Central memory CD4-positive, alpha-beta T cell (primary cell): ENCODE measurements at places on chromosomes 6 and 20.

DNA sequence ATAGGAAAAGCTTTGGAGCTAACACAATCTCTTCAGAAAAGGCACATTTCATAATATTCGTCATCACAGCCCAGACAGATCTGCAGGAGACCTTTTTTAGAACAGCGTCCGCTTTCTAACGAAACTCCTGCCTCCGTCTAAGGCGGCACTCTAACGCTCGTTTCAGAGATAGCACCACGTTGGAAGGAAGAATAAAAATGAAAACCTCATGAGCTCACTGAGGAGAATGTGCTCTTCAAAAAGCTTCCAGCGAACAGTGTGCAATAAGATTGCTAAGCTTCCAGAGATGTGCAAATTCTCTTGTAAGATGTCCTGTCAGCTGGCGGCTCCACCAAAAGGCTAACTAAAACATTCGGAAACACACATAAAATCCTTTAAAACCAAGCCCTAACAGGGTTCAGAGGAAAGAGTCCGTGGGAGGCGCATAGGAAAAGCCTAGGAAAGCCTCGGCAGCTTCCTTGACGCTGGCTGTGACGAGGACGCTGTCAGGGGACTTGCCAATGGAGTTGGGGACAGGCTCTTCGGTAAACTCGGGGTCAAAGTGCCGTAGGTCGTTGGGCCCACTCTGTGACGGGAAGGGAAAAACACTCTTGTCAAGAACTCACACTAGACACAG, 117.6 kb upstream of the SLC2A12 start:
- DNase-seq, result no peak

- no peak for DNase-seq
These were observed 209.1 kb upstream of the JARID2 start for GRCh38 chr6:15036690-15037245.

DNA sequence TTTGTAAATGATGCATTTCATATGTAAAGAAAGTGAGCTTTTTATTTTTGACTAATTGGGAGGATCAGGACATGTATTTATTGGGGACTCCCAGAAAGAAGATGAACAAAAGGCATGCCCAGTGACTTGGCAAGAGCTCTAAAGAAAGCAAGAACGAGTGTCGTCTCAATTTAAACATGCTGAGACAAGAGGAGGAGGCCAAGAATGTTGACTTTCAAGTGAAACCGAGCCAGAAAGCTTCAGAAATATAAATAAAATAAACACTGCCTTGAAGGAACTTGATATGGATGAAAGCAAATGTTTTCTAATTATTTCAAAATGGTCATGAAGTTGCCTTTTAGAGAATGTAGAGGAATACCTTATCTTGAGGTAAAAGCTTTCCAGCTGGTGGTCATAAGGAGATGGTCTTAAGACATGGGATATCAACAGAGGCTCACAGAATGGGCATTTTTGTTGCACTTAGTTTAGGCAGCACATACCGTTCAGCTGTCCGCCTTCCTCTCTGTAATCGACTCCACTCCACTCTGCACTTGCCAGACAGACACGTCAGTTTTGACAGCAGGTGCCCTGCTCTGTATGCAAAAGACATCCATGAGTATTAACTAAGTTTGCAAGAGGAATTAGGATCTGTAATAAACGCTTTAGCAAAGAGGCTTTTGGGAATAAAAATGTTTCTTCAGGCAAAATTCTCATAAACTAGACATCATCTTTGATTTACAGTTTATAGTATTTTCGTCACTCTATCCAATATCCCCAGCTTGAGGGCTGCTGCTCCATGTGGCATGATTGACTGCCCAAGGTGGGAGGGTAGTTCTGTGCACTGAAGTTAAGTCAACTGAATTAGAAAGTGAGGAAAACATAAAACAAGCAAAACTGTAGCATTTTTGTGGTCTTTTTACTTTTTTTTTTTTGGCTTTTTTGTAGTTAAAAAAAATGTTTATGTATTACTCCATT, 613.1 kb downstream of the PKHD1 start:
- no peak for DNase-seq

- DNase-seq, result no peak
These were observed 125.3 kb upstream of the B3GAT2 start for GRCh38 chr6:71082033-71082650.

GRCh38 chr6:30570263-30570662, 979 bp upstream of the ABCF1 start:
- DNase-seq, result no peak

GRCh38 chr6:145532361-145532760, 203.0 kb downstream of the EPM2A start:
- DNase-seq, result no peak

- DNase-seq, result no peak
These were observed 83.7 kb upstream of the ZNF322 start for GRCh38 chr6:26743157-26743821.

DNA sequence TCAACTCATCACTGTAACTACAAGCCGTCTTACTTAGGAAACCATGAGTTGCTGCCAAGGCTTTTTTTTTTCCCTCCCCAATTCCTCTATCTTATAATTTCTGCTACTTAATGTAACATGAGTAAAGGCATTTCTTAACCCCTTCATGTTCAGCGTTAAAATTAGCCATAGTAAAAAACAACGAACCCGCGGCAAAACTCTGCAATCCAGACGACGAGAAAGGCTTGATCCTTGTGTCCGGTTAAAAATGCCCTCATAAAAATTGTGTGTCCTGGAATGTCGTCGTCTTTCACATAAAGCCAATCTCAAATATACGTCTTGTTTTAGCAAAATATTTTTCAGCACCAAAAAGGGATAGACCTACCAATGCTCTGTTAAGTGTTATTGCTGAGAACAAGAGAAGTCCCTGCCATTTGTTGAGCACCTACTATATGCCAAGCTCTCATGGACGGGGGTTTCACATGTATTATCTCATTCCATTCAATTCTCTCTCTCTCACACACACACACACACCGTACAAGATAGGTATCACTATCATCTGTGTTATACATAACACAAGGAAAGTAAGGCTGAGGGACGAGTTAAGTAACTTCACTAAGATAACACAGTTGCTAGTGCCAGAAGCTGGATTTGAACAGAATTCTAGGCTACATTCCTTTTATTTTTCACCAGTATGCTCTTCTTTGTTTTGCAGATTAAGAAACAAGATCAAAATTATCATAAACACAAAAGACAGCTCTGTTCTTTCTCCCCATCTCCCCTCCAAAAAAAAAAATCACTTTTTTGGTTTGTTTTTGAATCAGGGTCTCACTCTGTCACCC, 683 bp upstream of the ARHGAP18 start:
- DNase-seq, result no peak

- DNase-seq, result no peak
These were observed 131.3 kb upstream of the EDN1 start for GRCh38 chr6:12158686-12159415.

DNA sequence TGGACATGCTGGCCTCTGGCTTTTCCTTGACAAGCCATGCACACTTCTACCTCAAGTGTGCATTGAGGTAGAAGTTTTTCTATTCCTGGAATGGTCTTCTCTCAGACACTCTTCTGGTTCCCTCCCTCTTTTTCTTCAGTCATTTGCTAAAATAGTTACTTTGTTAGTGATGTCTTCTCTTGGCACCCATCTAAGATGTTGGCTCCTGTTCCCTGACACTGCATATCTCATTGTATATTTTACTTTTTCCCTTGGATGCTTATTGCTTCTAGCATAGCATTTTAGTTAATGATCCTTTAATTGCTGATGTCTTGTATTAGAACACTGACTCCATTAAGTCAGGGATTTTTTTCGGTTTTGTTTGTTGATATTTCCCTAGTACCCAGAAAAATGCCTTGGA, 758.7 kb upstream of the NRSN1 start:
- no peak for DNase-seq

DNA sequence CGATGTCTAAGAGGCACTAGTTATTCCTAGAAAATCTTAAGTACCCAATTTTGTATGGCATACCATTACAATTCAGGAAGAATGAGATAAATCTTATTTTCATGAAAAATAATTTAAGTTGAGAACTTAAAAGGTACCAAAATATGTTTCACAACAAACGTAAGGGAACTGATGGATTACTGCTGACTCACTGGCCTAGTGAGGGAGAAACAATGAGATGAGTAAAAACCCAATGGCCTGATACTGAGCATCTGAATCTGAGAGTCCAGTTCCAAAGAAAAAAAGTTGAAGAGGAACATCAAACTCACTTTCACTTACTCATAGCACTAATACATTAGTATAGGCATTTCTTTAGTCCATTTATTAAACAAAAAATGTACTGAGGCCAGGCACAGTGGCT, 56.0 kb downstream of the MDN1 start:
- no peak for DNase-seq

GRCh38 chr20:62737271-62737811, 28.7 kb downstream of the NTSR1 start:
- no peak for DNase-seq

DNA sequence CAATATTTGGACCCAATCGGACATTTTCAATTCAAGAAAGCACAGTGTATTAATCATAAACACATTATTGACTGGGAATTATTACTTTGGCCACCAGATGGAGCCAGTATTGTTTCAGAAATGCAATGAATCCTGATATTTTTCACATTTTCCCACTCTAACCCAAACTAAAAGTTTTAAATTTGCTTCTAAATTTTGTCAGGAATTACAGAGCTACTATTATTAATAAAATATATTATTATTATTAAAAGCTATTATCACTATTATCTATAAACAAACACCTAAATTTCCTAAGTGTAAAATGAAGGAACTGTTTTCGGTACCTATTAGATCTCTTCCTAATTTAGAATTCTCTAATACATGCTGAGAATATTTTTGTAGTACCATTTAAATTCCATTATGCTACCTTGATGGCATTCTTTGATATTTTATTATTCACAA, 245.3 kb downstream of the OGFRL1 start:
- DNase-seq, result no peak

DNA sequence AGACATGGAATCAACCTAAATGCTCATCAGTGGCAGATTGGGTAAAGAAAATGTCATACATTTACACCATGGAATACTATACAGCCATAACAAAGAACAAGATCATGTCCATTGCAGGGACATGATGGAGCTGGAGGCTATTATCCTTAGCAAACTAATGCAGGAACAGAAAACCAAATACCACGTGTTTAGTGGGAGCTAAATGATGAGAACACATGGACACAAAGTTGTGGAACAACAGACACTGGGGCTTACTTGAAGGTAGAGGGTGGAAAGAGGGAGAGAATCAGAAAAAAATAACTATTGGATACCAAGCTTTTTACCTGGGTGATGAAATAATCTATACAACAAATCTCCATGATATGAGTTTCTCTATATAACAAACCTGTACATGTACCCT, 701.3 kb downstream of the TBC1D32 start:
- DNase-seq, result no peak

- DNase-seq, result no peak
These were observed 125.8 kb downstream of the VEGFA start for GRCh38 chr6:43895656-43896328.

- DNase-seq, result no peak
These were observed 722.6 kb upstream of the NRSN1 start for GRCh38 chr6:23403460-23403859.

DNA sequence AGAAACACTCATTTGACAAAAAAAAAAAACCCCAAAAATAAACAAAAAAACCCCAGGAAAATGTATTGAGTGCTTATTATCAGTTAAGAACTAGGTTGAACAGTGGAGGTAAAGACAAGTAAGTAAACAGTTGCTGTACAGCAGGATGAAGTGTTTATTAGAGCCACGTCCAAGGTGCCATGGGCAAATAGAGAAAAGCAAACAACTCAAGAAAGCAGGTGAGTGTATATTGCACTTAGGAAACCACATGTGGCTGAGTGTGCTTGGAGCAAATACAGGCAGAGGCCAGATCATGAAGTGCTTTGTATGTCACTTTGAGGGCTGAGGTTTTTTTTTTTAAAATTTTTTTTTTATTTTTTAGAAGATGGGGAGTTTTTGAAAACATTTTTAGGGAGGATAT, 98.3 kb downstream of the MACROD2 start:
- DNase-seq, result no peak

DNA sequence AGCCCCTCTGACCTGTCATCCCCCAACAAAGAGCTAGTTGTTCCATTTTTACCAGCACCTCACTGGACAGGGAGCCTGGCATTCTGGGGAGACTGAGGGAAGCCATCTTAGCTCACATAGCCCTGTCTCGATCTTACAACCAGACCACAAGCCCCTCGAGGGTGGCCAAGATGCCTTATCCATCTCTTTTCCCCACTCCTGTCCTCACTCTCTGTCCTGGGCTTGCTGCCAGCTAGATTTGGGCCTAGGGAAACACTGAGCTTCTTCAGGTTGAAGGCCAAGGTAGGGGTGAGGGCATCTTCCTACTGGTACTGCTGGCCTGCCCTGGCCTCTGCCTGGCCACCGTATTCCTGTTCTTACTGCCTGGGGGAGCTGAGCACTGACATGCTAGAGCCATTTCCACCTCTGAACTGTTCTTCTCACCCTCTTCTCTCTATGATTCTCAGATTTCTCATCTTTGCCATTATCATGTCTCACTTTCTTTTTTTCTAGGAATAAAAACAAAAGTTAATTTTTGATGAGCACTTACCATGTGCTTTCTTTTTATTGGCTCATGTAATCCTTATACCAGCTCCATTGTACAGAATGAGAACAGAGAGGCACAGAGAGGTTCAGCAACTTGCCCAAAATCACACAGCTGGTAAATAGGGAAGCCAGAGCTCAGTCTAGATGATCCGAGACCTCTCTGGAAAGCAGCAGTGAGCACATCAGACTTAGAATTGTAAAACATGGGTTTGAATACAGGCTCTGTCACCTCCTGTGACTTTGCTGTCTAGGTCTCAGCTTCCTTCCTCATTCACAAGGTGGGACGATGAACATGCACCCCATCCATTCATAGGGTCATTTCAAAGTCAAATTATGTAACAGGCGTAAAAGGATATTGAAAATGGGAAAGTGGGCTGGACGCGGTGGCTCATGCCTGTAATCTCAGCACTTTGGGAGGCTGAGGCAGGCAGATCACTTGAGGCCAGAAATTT, 28.7 kb downstream of the FGD2 start:
- DNase-seq, result no peak

DNA sequence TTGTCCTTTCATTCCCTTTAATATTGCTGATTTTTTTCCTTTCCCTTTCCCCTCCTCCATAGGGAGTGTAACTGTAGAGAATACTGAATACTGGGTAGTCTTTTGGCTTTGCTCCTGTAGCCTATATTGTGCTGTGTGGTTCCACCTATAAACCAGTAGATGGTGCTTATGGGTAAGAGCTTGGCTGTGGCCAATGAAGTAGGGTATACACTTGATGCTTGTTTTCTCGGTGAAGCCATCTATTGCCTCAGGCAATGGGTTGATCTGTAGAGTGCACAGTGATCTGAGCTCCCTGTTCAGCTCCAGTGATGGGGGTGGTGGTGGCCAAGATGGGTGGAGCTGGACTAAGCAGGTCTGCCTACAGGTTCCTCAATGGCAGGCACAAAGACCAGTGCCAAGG, 203.3 kb upstream of the IMPG1 start:
- no peak for DNase-seq

- DNase-seq, result no peak
These were observed 20.4 kb downstream of the RNF217 start for GRCh38 chr6:124982669-124983068.

GRCh38 chr20:42889517-42889916, 300.2 kb downstream of the PTPRT start:
- DNase-seq, result no peak

- DNase-seq, result no peak
These were observed 43.3 kb downstream of the SLC26A8 start for GRCh38 chr6:35980991-35981645.

- no peak for DNase-seq
These were observed 262.9 kb downstream of the CDH4 start for GRCh38 chr20:61514805-61515505.
